CD4-positive, alpha-beta T cell treated with Interleukin-15 for 4 hours (primary cell): ENCODE measurements at places on chromosomes 3 and 15.

GRCh38 chr15:98363955-98364354 lies 284.4 kb upstream of the IGF1R start:
- DNase-seq = no peak

GRCh38 chr3:82685761-82686160 lies 924.3 kb upstream of the GBE1 start:
- no peak for DNase-seq

- no peak for DNase-seq
These were observed 482 bp upstream of the OGG1 start for GRCh38 chr3:9749296-9749644.

GRCh38 chr15:75866916-75867315 lies 23.7 kb downstream of the UBE2Q2 start:
- no peak for DNase-seq

GRCh38 chr3:30610702-30611368 lies 4.4 kb downstream of the TGFBR2 start:
- no peak for DNase-seq

- no peak for DNase-seq
These were observed 10.8 kb downstream of the ZWILCH start for GRCh38 chr15:66515901-66516322.

DNA sequence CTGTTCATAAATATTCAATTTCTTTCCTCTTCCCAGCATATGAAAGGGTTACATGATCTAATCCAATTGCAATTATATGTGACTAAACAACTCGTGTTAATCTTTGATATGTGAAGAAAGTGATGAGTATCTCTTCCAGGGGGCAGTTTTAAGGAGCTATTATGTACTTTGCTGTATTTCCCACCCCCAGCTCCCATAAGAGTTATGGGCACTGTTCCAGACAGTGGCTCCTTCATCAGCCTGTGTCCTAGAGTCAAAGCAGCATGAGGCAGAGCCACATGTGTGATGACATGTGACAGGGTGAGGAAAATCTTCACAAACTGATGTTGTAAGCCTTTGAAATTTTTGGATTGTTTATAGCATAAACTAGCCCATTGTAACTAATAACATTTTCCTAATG lies 315.4 kb downstream of the DIPK2A start:
- no peak for DNase-seq

- DNase-seq = no peak
These were observed 12.8 kb upstream of the MTMR10 start for GRCh38 chr15:31004220-31004733.

- DNase-seq = peak; percentile 60
These were observed 28.3 kb downstream of the GOLGA6A start for GRCh38 chr15:74053941-74054529.

DNA sequence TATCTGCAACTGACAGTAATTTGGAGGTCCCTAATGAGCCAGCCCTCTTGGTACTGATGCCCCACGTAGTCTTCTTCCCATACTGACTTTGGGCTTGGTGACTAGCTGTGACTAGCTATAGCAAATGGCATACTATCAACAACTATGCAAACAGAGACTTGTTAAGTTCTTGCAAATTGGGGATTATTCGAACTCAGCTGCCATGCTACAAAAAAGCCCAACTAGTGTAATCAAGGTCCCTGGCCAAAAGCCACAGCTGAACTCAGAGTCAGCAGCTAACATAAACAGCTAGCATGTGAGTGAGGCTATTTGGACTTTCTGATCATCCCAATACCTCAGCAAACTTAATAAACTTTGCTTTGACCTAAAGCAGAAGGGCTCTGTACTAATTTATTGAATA lies 121.2 kb upstream of the PLXND1 start:
- no peak for DNase-seq

DNA sequence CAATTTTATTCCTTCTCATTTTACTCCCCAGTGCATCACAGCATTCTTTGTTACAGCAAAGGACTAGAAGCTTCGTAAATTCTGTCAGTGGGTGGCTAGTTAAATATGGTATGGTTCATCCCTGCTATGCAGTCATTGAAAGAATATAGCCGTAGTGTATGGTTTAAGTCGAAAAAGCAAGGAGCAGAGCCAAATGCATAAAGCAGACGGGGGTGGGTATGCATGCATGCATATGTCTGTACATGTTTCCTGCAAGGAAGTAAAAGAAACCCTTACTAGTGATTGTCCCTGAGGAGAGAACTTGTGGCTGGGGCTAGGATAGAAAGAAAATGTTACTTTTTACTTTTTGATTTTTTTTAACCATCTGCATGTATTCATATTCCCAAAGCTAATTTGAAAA lies 19.9 kb downstream of the RBP2 start:
- no peak for DNase-seq

DNA sequence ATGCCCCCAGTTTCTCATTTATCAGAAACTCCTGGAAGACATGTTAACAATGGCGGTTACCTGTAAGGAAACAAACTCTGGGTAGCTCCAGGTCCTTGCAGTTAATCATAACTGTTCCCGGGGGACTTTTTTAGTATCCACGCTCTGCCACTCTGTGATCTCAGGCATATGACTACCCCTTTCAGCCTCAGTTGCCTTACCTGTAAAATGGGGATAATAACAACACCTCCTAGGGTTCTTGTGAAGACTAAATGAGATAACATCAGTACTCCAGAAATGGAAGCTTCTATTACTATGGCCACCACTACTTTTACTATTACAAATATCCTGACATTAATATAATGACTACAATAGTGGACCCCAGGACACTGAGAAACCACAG lies 7.1 kb upstream of the FLNB start:
- DNase-seq = no peak

DNA sequence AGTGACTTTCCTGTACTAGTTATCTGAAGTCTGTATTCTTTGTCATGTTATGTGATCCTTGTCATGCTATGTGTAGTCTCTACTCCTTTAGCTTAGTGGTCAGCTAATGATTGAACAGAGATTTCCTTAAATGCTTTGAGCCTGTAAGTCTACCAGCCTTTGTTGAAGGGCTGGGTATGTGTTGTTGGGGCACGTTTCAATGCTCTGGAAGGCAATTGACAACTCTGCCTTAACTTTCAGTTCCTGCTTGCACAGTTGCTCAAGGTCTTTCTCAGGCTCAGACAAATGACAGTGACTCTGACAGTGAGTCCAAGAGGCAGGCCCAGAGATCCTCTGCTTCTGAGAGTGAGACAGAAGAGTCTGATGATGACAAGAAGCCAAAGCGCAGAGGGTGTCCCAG lies 89.3 kb downstream of the CHD2 start:
- DNase-seq = no peak

DNA sequence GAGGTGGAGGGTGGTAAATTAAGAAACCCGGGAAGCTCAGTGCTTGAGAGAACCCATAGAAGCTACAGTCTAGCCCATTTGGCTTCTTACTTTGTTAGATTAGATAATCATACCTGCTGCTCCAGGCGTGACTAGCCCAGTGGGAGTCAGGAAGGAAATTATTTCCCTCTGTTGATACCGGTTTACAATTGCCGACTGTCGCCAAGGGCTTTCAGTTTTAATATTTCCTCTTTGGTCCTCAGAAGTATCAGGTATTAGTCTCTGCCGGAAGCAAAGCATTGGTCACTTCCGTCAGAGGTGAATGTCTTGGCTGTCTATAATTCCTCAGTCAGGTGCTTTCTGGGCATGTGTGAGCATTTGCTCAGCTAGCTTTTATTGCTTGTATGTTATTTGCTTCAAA lies 75.2 kb downstream of the LPP start:
- no peak for DNase-seq

- DNase-seq = no peak
These were observed 140.4 kb downstream of the PCCB start for GRCh38 chr3:136390574-136390973.

DNA sequence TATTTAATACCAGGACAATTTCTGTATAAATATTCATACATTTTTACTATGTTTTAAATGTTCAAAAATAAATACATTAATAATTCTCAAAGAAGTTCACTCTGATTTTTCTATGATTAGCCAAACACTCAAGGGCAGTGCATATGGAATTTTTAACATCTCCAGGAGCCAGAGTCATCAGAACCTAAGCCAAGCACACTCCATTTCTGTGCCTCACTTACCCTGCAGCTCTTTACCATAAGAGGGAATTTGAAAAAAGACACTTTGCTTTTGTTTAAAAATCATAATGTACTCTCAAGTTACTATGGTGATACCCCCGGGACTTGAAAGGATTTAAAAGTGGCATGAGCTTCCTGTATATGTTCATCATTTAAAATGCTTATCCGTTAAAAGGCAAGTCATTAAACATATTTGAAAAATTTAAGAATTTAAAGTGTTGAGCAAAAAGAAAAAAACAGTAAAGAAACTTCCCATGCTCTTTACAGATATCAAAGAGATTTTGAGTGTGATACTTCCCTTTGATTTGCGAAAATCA lies 747.4 kb upstream of the NECTIN3 start:
- DNase-seq = no peak

GRCh38 chr3:50557915-50558314 lies 9.6 kb downstream of the C3orf18 start:
- no peak for DNase-seq
